ENCODE measurements at places on chromosomes 5 and 9.
A peak's percentile ranks its signal among the peaks of the same experiment; 100 is the strongest.

- no peak for DNase-seq
These were observed 978.7 kb upstream of the NUDT12 start for GRCh38 chr5:104541141-104541785.

GRCh38 chr5:141199359-141200235 lies at the start of gene PCDHB11:
TSS of gene PCDHB11 (plus strand) at chr5:141199627. CDS start at chr5:141199775, 148 bp downstream.
- no peak for DNase-seq

- no peak for DNase-seq
These were observed 90.6 kb downstream of the FBXO4 start for GRCh38 chr5:42015681-42016080.

DNA sequence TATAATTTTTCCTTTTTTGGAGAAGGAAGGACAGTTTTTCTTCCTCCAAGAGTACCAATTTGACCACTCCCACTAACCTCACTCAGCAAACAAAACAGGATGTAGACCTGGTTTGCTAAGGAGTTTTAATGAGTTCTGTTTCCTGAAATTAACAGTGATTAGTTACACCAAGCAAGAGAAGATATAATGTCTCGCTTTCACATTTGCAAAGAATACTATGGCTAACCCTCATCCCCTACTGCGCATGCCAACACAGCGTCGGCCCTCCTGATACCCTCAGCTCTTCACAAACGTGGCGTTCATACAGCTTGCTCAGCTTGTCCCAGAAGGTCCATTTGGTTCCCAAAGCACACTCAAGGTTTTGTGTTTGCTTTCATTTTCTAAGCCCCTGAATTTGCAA lies 41.9 kb upstream of the IPPK start:
- no peak for DNase-seq

DNA sequence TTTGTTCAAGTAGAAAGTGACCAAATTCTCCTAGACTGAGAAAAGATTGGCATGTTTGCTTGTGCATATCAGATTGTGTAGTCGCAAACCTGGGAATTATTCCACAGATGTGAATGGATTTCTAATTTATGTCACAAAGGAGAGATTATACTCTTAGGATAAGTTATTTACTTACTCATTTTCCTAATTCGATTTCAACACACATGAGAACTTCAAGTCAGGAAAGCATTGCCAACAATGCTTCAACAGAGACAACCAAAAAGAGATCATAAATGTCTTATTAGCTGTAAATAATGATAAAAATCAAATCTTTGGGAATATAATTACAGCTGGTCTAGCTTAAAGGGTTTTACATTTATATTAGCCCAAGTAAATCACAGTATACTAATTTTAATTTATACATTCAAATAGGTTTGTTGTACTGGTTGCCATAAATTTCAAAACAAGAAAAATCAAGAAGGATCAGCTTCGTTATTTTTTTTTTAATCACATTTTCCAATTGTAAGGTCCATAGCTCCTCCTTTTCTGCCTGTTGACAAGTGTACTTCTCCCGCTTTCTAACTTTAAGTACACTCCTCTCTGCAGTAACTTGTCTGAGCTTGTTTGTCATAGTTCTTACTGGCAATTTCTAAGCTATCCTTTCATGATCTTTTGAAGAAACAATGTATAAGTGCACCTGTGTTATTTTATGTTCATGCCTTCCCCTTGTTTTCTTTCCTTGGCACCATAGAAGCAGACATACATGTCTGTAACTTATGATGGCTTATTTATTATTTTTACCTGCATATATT lies 246.6 kb downstream of the DEPDC1B start:
- DNase-seq, result no peak

DNA sequence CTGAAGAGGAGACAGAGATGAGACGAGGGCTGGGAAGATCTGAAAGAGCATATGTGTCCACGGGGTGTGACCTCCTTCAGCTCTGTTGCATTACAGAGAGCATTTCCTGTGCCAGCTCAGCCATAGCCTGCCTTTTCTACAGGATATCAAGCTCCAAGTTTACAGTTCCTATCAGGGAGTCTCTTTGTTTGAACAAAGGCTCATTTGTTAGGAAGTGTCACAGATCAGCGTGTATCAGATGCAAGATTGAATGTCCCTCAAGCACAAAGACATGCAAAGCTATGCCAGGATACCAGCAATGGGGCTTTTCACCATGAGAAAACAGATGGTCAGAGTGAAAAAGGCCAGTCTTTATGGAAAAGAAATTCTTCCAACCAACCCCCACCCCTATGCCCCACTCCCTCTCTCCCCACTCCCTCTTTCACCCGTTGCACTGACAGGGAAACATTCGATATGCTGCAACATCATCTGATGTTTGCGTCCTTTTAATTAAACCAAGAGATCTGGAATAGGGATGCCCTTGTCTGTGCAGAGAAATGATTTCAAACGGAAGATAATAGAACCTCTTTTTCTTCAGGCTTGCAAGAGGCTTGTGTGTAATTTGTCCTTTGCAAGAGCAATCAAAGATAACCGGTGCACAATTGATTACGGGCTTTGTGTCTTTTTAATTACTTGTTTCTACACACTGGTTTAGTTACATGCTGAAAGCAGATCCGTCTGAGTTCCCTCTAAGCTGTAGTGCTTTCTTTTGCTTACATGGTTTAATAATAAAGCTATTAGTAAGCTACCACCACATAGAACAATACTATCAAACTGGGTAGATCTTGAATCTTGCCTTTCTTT lies 263.1 kb upstream of the RGMB start:
- DNase-seq, result no peak

DNA sequence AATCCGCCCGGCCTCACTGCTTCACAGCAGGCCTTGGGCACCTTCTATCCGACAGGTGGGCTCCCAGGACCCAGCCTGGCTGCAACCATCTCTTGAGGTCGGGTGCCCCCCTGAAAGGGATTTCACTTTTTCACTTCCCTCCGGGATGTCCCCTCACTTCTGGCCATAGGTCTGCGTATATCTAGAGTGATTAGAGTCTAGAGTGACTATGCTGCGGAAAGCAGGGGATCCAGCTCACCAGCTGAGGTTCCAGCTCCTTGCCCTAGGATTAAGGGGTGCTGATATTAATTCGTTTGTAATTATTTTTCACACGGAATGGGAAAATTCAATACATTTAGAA lies 3.1 kb downstream of the DMRT2 start:
- DNase-seq, result no peak

DNA sequence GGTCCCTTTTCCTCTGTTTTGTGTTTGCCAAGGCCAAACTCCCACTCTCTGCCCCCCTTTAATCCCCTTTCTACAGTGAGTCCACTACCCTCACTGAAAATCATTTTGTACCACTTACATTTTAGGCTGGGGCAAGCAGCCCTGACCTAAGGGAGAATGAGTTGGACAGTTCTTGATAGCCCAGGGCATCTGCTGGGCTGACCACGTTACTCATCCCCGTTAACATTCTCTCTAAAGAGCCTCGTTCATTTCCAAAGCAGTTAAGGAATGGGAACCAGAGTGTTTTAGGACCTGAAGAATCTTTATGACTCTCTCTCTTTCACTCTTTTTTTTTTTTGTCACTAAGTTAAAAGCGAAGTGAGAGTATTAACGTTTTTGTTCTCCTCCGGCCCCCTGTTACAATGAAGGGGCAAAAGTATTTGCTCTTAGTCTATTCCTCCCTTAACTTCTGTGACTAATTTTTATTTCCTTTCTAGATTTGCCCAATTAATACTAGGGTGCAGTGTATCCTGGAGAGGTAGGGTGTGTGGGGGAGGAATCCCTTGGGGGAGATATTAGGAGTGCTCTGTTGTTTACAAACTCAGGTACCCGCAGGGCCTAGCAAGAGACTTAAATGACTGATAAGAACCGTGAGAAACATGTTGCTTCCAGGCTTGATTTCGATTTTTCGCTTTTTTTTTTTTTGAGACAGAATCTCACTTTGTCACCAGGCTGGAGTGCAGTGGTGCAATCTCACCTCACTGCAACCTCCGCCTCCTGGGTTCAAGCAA lies 14.7 kb downstream of the GM2A start:
- no peak for DNase-seq

- no peak for DNase-seq
These were observed 71.3 kb downstream of the KDM4C start for GRCh38 chr9:6829027-6829426.

GRCh38 chr5:124806373-124807077 lies 60.1 kb upstream of the ZNF608 start:
- DNase-seq, result no peak

GRCh38 chr5:65041296-65042158 lies 272.8 kb downstream of the CWC27 start:
- no peak for DNase-seq

DNA sequence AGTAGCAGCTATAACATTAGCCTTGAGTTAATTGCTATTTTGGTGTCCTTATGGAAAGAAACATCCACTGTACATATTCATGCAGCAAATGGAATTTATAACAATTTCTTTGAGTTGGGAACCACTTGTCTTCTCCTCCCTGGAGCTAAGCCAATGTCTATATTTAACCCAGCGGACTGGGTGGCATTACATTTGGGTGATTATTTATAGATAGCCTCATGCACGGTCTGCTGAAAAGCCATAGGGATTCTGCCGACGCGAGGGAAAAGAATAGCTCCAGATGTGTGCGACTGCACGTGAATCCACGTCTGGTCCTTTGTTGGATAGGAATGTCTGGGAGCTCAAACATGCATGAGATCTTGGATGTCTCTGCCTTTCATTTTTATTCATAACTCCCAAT lies 157.5 kb upstream of the BRINP1 start:
- DNase-seq, result no peak

DNA sequence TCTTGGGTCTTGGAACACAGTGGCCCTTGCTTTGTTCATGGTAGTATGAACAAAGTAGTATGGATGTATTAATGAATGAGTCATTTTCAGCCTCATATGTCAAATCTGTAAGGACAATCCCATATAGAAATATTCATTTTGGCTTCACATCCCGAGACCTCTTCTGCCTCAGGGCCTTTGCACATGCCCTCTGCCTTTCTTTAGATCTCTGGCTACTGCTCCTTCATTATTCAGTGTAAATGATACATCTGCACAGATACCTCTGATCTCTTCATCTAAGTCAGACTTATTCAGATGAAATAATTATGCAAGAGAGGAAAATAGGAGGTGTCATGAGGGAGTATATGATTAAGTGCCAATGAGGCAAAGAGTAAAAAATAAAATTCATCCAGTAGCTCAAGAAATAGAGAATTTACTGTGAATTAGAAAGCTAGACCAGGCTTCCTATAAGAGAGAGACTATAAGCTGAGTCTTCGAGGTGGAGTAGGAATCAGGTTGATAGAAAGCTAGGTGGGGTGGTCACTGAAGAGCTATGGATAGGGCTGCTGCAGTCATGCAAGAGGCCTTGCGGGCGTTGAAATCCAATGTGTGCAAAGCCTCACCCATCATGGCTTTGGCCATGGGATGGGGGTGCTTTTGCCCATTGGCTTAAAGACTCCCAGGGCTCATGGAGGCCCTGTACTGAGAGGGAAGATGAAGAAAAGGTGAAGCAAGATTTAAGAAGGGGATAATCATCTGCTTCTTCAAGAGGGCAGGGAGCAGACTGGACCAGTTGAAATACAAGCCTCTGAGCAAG lies 3.7 kb upstream of the TTLL11 start:
- DNase-seq, result no peak

- DNase-seq, result no peak
These were observed 75.1 kb downstream of the ALDH7A1 start for GRCh38 chr5:126519637-126520592.

GRCh38 chr9:30673132-30673531 lies 1711.3 kb upstream of the ACO1 start:
- DNase-seq, result no peak

DNA sequence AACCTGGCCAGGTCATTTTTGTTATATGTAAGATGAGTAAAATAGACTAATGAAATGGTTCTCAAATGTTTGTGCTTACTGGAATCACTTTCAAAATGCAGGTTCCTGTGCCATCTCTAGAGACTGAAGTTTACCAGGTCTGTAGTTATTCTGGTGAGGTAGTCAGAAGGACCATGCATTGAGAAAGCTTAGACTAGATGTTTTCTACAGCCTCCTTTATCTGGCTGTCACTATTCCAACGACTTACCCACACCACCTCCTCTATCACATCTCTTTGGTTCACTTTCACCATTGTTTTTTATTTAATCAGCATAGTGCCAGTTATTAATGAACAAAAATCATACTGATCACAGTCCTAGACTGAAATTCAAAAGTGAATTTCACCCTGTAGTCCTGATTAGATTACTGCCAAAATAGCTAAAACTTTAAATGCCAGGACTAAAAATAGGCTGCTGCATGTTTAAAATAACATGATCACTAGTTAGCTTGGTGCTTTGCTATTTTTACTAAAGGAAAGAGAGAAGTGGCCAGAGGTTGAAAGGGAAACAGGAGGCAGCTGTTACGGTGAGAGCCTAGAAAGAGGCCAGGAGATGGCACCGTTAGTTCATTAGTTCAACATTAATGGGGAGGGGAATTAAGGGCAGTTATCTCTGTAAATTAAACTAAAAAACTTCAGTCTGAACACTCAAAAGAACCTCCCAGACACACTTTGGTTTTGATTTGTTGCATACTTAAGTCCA lies 13.9 kb upstream of the FNIP1 start:
- no peak for DNase-seq

- no peak for DNase-seq
These were observed 26.1 kb upstream of the RNU6ATAC start for GRCh38 chr9:134190232-134191121.

DNA sequence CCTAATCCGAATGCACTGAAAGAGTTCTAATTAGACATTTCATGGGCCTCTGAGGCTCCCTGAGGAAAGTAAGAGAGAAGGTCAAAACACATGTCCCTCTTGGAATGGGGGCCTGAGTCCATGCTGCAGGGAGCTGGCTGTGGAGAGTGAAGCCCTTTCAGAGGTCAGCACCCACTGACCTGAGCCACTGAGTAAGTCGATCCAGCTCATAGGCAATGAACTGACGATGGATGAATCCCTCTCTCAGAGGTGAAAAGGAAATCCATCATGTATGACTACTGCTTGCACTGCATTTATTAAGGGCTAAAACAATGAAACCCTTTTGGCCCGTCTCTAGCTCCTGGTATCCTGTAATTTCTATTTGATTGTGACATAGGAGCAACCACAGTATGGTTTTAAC lies 288.9 kb upstream of the VLDLR start:
- no peak for DNase-seq

- DNase-seq, result no peak
These were observed 161.2 kb downstream of the PARP8 start for GRCh38 chr5:50827516-50828247.

GRCh38 chr9:136587145-136587943 lies 41.5 kb upstream of the NOTCH1 start:
- no peak for DNase-seq

DNA sequence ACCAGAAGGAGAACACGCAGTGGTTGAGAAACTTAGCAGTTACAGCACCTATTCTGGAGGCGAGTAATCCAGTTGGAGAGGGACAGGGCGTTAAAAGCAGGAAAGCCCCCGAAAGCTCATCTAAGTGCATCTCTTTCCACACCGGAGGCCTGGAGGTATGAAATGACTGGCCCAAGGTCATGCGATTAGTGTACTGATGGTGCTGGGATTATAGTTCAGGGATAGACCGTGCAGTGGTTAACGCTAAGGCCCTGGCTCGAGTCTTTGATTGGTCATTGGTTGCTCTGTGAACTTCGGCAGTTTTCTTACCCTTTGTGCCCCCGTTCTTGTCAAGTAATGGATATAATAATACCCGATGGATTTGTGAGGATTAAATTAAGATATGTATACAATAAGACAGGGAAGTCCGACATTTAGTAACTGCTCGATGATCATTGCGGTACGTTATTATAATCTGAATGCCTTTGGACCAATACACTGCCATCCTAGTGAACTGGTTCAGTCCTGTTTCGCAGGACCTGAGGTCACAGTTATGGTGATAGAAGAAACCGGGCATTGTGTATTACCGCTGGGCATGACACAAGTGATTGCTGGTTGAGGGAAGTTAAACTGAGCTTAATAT lies 960 bp downstream of the CANX start:
- DNase-seq, result peak; percentile 8

GRCh38 chr5:27598576-27598975 lies 560.2 kb upstream of the CDH9 start:
- DNase-seq, result no peak

All from naive B cell (primary cell).